H54 (cell line): ENCODE measurements at places on chromosomes 11 and 22.

DNA sequence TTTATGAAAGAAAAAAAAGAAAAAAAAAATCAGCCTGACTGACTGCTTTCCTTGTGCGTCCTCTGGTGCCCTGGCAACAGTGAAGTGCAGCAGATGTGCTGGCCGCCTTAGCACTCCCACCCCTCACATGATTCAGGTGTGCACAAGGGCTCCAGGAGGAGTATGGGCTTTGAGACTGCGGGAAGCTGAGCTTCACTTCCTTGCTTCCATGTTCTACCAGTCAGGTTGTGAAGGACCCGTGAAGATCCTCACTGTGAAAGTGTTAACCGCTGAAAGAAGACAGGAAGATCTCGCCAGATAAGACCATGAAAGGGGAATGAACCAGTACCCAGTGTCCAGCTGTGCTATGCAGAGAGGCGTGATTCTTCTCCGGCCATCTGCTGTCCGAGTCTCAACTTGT is 48.2 kb downstream of the HIRA start:
- DNase-seq, result no peak

DNA sequence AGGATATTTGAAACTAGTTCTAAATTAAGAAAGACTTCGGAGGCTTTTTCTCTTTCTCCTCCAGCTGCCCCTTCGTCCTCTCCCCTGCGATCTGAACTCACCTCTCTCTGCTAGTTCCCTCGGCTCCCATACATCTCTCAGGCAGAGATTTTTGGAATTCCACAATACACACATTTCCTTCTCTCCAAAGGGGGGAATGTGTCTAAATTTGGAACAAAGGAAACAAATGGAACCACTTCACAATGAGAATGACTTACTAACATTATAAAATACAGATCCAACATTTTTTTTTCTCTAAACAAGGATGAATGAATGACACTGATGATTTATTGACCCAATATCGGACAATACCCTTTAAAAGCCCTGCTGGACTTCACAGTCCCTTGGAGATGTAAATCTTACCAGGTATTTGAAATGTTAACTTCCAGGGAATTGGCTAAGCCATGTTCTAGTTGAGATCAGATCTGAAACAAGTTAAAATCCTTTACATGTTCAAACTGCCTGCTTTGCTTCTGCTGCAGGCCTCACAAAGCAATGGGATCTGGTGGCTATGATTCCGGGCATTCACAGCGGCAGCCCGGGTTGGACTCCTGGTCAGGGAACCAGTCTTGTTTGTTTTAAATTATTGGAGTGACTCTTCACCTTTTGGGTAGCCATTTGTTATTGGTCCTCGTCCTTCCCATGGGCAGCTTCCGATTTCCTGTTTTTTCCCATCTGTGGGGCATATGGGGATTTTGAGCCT is 20.5 kb upstream of the GSTP1 start:
- no peak for DNase-seq

GRCh38 chr22:19603767-19604166 is 79.6 kb upstream of the CLDN5 start:
- DNase-seq, result no peak

DNA sequence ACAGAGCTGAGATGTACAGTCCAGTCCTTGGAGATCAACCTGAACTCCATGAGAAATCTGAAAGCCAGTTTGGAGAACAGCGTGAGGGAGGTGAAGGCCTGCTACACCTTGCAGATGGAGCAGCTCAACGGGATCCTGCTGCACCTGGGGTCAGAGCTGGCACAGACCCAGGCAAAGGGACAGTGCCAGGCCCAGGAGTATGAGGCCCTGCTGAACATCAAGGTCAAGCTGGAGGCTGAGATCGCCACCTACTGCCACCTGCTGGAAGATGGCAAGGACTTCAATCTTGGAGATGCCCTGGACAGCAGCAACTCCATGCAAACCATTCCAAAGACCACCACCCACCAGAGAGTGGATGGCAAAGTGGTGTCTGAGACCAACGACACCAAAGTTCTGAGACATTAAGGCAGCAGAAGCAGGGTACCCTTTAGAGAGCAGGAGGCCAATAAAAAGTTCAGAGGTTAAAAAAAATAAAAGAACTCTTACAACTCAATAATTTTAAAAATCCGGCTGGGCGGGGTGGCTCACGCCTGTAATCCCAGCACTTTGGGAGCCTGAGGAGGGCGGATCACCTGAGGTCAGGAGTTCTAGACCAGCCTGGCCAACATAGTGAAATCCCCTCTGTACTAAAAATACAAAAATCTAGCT is 69.9 kb upstream of the RTL6 start:
- DNase-seq, result no peak

GRCh38 chr11:11284481-11284880 is 68.6 kb downstream of the CSNK2A3 start:
- no peak for DNase-seq

GRCh38 chr11:100674212-100674611 is 12.9 kb upstream of the ARHGAP42 start:
- no peak for DNase-seq

- no peak for DNase-seq
Measured at GRCh38 chr11:110366291-110366690, 63.5 kb upstream of the FDX1 start.

- DNase-seq, result no peak
Measured at GRCh38 chr11:109762546-109762945, 330.6 kb upstream of the ZC3H12C start.

GRCh38 chr11:33869481-33870422 is 22.1 kb downstream of the LMO2 start:
- DNase-seq, result peak; percentile 40

- no peak for DNase-seq
Measured at GRCh38 chr11:111349191-111349695, 29.8 kb downstream of the POU2AF1 start.

- DNase-seq, result no peak
Measured at GRCh38 chr22:28187612-28188011, 268.6 kb upstream of the PITPNB start.
